Muscle of leg (tissue), 16 donors: ENCODE measurements at places on chromosomes 4 and X.
A peak's percentile ranks its signal among the peaks of the same experiment; 100 is the strongest.

GRCh38 chr4:101345596-101346350 lies 1.6 kb downstream of the PPP3CA start:
- DNase-seq, result peak; percentile 82

DNA sequence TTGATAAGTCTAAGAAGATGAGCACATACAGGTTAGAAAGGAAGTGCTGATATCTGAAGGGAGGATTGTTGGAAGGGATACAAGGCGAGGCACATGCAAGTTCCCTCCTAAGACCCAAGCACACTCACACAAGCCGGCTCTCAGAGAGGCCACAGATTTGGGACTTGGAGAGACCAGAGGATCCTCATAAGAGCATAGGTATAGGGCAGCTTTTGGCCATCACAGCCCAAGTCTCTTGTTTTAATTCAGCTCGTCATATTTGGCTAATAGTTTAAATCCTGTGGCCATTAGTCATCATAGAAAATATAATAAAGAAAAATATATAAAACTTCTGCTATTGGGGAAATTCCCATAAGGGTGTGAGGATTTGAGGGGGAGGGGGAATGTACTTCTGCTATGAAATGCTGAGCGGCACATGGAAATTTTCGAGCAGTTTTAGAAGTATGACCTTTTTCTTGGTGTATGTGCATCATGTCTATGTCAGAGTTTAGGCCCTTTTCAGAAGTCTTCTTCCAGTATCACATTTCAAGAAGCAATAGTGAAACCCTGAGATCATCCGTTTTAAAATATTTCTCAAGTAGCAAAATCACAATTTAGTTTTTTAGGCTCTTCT lies 97.7 kb downstream of the NFKB1 start:
- DNase-seq, result no peak

DNA sequence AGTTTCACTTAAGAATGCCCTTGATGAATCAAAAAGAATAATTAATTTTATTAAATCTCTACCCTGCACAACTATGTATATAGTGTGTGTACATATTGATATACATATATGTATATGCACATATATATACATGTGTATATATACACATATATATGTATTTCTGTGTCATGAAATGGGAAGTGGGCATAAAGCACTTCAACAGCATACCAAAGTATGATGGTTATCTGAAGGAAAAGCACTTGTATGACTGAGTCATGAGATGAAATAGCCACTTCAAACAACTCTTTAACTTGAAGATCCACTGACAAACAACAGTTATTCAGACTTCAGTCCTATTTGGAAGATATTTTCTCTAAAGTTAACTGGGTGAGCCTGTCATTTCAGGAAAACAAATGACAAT lies 16.3 kb downstream of the RNF128 start:
- no peak for DNase-seq

DNA sequence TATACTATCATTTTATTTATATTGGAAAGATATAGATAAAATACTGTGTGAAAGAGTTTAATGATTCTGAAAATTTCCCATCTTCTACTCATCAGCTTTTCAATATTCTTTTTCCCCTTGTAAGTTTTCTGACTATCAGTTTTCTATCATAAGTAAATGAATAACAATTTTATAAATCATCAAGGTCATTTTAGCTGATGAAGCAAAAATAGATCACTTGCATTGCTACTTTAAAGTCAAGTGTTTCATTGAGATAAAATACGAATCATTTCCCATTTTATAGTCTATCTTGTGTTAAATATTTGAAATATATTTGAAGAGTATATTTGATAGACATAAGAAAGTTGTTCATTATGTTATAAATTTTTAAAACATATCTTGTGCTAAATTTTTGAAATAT lies 811.0 kb upstream of the GALNTL6 start:
- DNase-seq, result no peak

DNA sequence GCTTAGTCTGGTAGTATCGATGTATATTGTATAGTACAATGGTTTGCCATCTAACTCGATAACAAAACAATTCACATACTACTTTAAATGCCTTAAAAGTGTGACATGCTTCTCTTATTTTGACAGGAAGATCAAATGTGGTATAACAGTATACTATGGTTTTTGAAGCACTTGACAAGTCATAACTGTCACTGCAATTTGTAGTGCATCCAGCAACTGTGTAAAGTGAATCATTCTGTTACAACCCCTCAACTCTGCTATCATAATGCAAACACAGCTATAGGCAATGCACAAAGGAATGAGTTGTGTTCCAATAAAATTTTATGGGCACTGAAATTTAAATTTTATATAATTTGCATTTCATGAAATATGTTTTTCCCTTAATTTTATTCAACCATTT lies 14.0 kb downstream of the RAP1GDS1 start:
- no peak for DNase-seq

GRCh38 chrX:66030505-66031317 lies 9.2 kb downstream of the VSIG4 start:
- no peak for DNase-seq
